ENCODE measurements at places on chromosomes 3 and 15. TPM values are rescaled to one million over a fixed set of nuclear protein-coding genes. Genes with fewer than 3 reads are reported as not detected.

- peaks cover 21% of the 10 kb centered on the region for H3K4me1 ChIP-seq
- H3K4me3 ChIP-seq = no peak overlapping the region
- peak; percentile 70 for DNase-seq
- no peak overlapping the region for H3K27ac ChIP-seq
Observed at GRCh38 chr3:142993958-142994442, 7.4 kb upstream of the U2SURP start.

- no peak overlapping the region for H3K4me3 ChIP-seq
- H3K27ac ChIP-seq = no peak overlapping the region
- peaks cover 30% of the 10 kb centered on the region for H3K36me3 ChIP-seq
Observed at GRCh38 chr3:108552267-108553159, 36.7 kb downstream of the CIP2A start.

GRCh38 chr3:115687721-115688120 is 64.4 kb downstream of the GAP43 start:
- H3K4me3 ChIP-seq = no peak overlapping the region
- H3K27ac ChIP-seq = no peak overlapping the region
- H3K4me1 ChIP-seq = no peaks in the 10 kb centered on the region
- H3K27me3 ChIP-seq = no peaks in the 10 kb centered on the region
- no peaks in the 10 kb centered on the region for H3K36me3 ChIP-seq
- no peak for DNase-seq

DNA sequence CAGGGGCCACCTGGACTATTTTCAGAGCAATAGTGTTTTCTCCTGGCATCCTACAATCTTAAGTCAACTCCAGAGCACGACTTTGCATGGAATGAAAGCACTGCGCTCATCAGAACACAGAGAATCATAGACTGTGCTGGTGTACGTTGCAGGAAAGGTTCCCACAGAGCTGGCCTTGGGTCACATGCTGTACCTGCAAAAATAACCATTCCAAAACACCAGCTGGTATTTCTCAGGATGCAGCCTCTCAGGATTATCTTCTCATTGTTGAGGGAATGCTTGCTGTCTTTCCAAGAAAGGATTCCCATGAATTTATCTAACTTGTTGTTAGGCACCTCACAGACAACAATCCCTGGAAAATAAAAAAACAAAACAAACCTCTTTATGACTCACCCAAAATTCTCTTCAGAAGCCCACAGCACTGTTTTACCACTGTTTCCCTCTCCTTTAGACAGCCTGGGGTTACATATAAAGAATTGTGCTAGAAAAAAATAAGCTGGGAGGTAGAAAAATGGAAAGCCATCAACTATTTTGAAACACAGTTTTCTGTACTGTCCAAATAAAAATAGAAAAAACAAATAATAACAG is 131.7 kb downstream of the ATP8B4 start:
- H3K4me3 ChIP-seq = no peak overlapping the region
- no peaks in the 10 kb centered on the region for H3K27me3 ChIP-seq
- H3K36me3 ChIP-seq = no peaks in the 10 kb centered on the region
- DNase-seq = no peak

RETNLB gene
- total RNA-seq = not detected

DNA sequence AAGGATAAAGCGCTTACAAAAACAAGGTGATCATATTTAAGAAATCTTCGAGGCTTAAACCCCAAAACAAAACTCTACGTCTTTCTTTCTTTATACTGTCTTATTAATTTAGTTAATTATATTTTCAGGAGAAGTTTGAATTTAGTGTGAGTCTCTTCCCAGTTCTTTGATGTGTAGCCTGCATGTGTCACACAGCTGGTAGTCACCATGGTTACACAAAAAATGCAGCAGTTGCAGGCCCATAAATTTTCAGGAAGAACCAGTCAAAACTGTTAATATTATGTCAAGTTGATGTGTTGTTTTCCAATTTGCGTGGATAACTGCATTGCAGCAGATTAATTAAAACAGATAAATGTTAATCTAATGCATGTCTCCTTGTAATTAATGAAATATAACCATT is 10.4 kb downstream of the CLSTN2 start:
- no peak overlapping the region for H3K4me3 ChIP-seq
- no peak for DNase-seq
- H3K27me3 ChIP-seq = no peaks in the 10 kb centered on the region
- H3K4me1 ChIP-seq = no peaks in the 10 kb centered on the region
- H3K36me3 ChIP-seq = no peaks in the 10 kb centered on the region

MESD gene
- total RNA-seq = 21.9 TPM

ST8SIA2 gene
- total RNA-seq = not detected

- no peaks in the 10 kb centered on the region for H3K36me3 ChIP-seq
- H3K4me1 ChIP-seq = no peaks in the 10 kb centered on the region
- H3K27ac ChIP-seq = no peak overlapping the region
- no peaks in the 10 kb centered on the region for H3K27me3 ChIP-seq
- no peak overlapping the region for H3K4me3 ChIP-seq
Observed at GRCh38 chr3:186021673-186022362, 84.0 kb upstream of the TRA2B start.
